ENCODE measurements at places on chromosomes 2 and 18.

DNA sequence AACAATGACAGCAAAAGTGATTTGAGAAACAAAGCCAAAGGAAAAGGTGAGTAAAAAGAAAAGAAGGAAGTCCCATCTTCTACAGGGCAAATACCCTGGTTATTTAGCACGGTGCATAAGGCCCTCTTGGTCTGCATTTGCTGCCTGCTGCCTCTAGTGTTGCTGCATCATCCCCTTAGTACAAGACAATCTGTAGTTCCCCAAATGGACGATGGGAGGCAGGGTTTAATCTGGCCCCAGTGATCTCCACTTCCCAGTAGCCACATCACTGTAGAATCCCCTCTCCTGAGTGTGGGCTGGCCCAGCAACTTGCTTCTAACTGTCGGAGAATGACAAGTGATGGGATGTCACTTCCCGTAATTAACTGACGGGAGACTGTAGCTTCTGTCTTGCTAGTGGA is 85.1 kb downstream of the CTAGE1 start:
- DNase-seq, result no peak

- DNase-seq, result peak; percentile 8
Observed at GRCh38 chr18:26804519-26804918, 61.0 kb downstream of the AQP4 start.

DNA sequence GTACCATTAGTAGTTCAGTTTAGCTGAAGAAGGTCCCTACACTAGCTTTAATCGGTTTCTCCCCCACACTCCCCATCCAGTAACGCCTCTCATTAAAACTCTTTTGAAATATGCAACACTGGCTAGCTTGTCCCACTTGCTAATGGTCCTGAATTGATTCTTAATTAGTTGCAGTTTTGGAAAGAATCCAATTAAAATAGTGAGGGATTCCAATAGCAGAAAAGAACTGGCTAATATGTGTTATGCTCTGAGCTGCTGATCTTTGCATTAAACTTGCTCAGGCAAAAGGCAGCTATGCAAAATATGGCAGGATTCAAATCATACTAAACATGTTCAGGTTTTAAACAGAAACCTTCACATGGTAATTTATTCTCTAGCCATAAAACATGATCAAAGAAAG is 252.5 kb upstream of the HNRNPA3 start:
- DNase-seq, result no peak

DNA sequence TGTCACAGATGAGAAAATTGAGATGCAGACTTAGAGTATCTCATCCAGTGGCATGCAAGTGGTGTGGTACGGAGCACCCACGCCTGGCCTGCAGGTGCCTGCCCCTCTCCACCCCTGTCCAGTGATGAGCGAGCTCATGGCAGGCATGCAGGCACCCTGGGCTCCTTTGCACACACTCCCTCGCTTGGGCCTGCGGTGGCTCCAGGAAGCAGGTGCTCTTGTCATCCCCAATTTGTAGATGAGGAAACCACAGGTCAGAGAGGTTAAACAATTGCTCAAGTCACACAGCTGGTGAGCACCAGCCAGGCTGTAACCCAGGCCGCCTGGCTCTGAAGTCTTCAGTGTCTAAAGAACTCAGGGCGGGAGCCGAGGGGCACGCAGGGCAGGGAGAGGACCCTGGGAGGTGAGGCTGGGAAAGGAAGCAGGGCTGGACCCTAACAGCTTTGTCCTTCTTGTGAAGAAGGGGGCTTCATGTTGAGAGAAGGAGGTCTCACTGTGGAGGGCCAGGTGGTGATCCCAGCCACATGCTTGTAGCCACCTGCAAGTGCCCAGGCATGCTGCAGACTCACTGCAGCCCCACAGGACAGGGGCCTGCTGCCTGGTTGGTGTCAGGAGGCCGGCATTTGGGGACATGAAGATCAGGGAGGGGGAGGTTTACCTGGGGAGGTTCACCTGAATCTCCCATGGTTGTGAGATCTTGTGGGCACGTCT is 166.2 kb downstream of the SH3RF3 start:
- no peak for DNase-seq

- DNase-seq, result no peak
Observed at GRCh38 chr2:233055362-233055761, 4.8 kb upstream of the INPP5D start.

DNA sequence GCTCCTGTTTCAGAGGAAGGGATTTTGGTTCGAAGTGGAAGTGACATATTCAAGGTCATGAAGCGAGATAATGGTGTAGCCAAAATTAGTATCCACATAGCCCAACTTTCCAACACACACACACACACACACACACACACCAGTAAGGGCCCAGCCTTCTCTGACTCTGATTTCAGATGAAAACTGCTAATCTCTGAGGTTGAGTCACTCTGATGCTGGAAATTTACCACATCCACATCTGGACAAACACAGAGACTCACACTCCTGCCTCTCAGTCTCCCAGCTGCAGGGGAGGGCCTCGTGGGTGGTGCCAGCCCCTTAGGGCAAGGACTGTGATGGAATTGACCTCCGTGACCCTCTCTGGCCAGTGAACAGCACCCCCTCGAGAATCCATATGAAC is 29.0 kb upstream of the SLC35F6 start:
- DNase-seq, result no peak

GRCh38 chr18:23872701-23873550 is 141.6 kb upstream of the TTC39C start:
- DNase-seq, result no peak

- DNase-seq, result no peak
Observed at GRCh38 chr18:34483198-34483597, 226.9 kb upstream of the DTNA start.

GRCh38 chr2:171529914-171530313 is 7.6 kb downstream of the CYBRD1 start:
- no peak for DNase-seq

Data from NCI-H1930 (cell line).